ENCODE measurements at places on chromosomes 13 and 19.

DNA sequence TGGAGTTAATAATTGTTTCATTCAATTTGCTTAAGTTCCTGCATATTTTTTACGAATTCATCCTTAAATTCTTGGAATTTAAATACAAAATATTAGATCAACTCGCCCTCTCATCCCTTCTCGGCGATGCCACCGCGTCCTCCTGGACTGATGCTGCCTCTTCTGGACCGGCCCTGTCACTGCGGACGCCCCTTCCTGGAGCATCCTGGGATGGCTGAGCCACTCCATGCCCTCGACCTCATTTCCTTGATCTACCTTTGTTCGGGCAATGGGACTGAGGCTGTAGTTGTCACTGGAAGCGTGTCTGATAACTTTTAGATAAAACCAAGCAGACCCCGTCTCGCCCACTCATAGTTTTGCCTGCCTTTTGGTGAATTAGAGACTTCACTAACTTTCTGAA is 283.7 kb downstream of the TEX29 start:
- no peak for DNase-seq

- no peak for DNase-seq
These were observed 95.0 kb downstream of the RNF17 start for GRCh38 chr13:24858953-24859352.

DNA sequence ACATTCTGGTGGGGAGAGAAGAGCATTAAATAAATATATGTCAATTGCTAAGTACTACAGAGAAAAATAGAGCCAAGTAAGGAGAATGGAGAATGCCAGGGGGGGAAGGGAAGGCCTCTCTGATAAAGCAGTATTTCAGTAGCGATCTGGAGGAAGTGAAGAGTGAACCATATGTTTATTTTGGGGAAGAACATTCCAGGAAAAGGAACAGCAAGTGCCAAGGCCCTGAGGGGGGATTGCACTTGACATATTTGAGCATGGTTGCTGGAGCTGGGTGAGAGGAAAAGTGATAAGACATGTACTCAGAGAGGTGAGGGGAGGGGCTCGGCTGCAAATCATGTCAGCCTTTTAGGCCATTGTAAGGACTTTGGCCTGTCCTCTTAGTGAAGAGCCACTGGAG is 30.4 kb downstream of the WDR87 start:
- DNase-seq: no peak

- DNase-seq: no peak
These were observed 2.4 kb downstream of the LMNB2 start for GRCh38 chr19:2454199-2454961.

DNA sequence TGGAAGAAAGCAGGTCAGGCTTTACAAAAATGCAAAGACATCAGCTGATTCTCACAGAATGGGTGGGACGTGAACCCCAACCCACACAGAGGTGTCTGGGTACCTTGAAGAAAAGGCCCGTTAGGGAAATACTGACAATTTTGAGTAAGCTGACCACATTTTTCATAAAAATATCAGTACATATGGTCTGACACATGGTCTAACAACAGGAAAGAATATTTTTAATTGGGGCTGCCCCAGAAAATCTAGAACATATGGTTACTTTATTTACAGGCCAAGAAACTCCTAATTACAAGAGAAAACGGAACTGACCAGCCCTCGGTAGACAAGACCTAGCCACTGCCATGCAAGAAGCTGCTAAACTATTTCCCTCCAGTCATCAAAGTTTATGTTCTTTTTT is 48.7 kb upstream of the ITM2B start:
- no peak for DNase-seq

GRCh38 chr19:46068345-46069258 is 27.8 kb upstream of the IGFL4 start:
- DNase-seq: peak; percentile 61

- peak; percentile 67 for DNase-seq
These were observed 40.8 kb upstream of the ISYNA1 start for GRCh38 chr19:18478545-18479311.
